ENCODE measurements at places on chromosomes 12 and 14.

DNA sequence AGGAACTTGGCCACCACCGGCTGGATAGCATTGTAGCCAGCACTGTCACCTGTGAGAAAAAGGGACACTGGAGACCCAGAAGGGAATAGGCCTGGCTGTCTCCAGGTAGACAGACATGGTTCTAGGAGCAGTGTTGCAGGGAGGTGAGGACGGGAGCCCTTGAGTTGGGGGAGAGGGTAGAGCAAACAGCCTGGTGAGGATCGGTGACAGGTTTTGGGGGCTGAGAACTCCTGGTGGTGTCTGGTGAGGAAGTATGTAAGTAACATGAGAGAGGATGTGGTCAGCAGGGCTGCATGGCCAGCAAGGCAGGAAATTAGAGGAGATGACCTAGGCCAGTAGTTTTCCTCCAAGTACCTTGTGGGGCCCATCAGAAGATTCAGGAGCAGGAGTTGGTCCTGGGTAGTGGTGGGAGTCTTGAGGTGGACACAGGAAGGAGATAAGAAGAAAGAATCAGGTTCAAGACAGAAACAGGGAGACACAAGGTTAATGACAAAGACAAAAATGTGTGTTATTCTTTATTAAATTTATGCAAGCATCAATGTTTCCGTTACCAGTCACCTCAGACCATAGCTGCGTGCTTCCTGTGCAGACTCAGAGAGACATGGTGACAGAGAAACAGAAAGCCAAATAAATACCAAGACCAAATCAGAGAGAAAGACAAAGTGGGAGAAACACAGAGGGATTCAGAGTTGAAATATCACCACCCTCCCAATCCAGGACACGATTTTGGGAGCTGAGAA is at the start of gene ARHGAP9:
Gene ARHGAP9, minus strand, starts transcription at position 491 of the 740 bp plus-strand sequence. Its CDS starts 460 bp downstream, at position 31.
- no peak for DNase-seq

DNA sequence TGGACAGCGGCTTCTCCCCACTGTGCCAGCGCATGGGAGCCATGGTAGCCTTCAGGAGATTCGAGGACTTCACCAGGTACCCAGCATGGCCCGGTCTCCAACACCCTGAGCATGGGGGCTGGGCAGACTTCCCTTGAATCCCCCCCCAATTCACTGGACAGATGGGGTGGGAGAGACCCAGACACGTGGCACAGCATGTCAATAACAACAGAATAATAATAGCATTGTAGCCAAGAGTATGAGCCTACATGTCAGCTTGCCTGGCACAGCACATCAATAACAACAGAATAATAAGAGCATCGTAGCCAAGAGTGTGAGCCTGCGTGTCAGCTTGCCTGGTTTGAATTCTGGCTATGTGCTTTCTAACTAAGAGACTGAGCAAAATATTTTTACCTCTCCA is 76.4 kb downstream of the FOXN4 start:
- no peak for DNase-seq

- DNase-seq = no peak
These were observed 16.7 kb downstream of the SLC38A4 start for GRCh38 chr12:46808955-46809697.

- DNase-seq = no peak
These were observed 21.7 kb upstream of the CTDSP2 start for GRCh38 chr12:57868221-57868620.

GRCh38 chr12:88247241-88247643 is 105.1 kb downstream of the TMTC3 start:
- DNase-seq = no peak

DNA sequence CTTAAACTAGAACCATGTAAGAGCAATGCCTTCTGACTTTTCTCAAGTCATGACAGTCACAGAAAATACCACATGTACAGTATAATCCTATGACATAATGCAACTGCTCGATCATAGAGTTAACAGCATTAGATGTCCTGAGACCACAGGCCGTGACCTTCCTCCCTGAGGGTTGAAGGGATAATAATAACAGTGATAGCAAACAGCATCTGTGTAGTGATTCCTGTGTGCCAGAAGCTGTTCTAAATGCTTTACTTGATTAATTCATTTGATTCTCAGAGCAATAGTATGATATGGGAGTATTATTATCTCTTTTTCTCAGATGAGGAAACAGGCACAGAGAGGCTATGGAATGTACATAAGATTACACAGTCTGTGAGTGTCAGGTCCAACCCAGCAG is 53.2 kb downstream of the SLC35F4 start:
- DNase-seq = no peak
